Activated T-cell treated with anti-CD3 and anti-CD28 coated beads, Interleukin-2, amount 50 U/mL, for 72 hours (primary cell): ENCODE measurements at places on chromosomes 12 and 14.

- peak overlapping the region; percentile 13 for H3K27ac ChIP-seq
- DNase-seq, result no peak
- H3K36me3 ChIP-seq, result peaks cover 13% of the 10 kb centered on the region
These were observed 83.4 kb downstream of the HECTD1 start for GRCh38 chr14:31124197-31124596.

DNA sequence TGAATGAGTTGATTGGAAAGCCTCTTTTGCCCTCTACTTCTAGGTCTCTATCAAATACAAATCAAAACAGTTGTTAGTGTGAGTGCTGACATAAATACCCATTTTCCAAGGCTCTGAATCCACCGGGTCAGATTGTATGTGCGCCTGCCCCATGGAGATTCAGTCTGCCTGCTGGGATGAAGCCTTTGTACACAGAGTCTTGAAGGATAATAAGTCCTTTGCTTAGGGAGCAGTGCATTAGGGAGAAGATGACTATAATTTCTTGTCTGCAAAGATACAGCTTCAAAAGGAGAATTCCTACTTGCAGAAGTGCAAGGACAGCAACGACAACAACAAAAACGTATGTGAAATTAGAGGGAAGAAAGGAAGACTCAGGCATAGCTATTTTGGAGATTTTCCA is 90.3 kb upstream of the VRK1 start:
- no peak overlapping the region for H3K27ac ChIP-seq
- peaks cover 18% of the 10 kb centered on the region for H3K27me3 ChIP-seq
- no peaks in the 10 kb centered on the region for H3K36me3 ChIP-seq
- no peak overlapping the region for H3K4me3 ChIP-seq
- no peaks in the 10 kb centered on the region for H3K4me1 ChIP-seq
- no peak for DNase-seq

DNA sequence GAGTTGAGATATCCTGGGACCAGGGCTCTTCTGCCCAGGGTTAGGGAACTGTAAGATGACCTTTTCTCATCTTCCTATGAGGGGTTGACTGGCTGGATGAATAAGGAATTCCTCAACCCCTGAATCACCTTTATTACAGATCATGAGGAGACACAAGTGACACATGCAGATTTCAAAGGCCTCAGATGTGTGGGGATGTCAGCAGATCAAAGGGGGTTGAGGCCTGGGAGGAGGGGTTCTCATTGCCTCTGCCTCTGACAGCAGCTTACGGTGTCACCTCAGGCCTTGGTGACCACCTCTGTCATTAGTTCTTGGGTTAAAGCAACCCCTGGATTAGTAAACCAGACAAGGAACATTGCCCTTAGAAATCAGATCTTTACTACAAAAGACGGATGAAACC is 2.1 kb upstream of the KRT72 start:
- H3K27ac ChIP-seq, result no peak overlapping the region
- no peaks in the 10 kb centered on the region for H3K36me3 ChIP-seq
- H3K4me3 ChIP-seq, result no peak overlapping the region
- H3K27me3 ChIP-seq, result peaks cover 7% of the 10 kb centered on the region
- no peak for DNase-seq
- peaks cover 54% of the 10 kb centered on the region for H3K4me1 ChIP-seq

DNA sequence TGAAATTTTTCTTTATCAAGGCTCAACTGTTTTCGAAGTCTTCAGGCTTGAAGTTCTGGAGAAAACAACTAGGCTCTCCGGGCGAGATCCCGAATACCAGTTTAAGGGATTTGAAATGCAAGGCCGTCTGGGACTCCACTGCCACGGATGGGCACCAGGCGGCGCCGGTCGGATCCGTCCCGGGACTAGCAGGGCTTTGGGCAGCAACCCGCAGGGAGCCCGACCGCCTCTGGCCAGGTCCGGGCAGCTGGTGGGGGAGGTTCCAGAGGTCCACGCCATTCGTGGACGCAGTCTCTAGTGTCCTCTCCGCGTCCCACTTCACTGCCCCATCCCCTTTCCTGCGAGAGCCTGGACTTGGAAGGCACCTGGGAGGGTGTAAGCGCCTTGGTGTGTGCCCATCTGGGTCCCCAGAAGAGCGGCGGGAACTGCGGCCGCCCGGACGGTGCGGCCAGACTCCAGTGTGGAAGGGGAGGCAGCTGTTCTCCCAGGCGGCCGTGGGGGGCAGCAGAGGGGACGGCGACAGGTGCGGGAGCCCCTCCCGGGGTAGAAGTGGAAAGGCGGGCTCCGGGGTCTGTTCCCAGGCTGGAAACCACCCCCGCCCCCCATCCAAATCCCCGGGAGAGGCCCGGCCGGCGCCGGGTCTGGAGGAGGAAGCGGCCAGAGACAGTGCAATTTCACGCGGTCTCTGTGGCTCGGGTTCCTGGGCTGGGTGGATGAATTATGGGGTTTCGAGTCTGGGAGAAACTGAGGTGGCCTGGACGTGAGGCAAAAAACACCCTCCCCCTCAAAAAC is 838 bp upstream of the ERBB3 start:
- H3K4me1 ChIP-seq, result peaks cover 4% of the 10 kb centered on the region
- H3K4me3 ChIP-seq, result peak overlapping the region; percentile 82
- no peaks in the 10 kb centered on the region for H3K36me3 ChIP-seq
- H3K27ac ChIP-seq, result no peak overlapping the region
- H3K27me3 ChIP-seq, result peaks cover 19% of the 10 kb centered on the region
- peak; percentile 63 for DNase-seq

DNA sequence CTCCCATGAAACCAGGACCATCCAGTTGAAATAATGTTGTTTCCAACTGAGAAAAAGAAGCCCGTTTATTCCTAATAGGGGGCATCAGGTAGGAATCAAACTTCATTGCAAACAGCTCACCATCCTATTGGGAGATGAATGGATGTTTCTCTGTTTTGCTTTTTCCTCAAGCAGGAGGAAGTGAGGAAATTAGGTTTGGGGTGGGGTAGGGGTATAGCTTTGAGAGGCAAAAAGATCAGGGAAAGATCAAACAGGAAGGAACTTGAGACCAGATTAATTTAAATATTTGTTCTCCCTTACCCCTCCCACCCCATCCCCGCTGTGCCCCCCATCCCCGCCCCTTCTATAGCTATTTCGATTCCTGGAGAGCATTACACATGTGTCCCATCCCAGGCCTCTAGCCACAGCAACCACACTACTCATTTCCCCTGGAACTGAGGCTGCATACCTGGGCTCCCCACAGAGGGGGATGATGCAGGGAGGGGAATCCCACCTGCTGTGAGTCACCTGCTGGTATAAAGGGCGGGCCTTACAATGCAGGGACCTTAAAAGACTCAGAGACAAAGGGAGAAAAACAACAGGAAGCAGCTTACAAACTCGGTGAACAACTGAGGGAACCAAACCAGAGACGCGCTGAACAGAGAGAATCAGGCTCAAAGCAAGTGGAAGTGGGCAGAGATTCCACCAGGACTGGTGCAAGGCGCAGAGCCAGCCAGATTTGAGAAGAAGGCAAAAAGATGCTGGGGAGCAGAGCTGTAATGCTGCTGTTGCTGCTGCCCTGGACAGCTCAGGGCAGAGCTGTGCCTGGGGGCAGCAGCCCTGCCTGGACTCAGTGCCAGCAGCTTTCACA is at the start of gene IL23A:
IL23A (plus strand) TSS at position 577 of the 850 bp plus-strand sequence; CDS start at position 738, 161 bp downstream.
- peaks cover 60% of the 10 kb centered on the region for H3K4me1 ChIP-seq
- no peaks in the 10 kb centered on the region for H3K27me3 ChIP-seq
- DNase-seq, result peak; percentile 89
- peak within 1 kb of the TSS; percentile 80 for H3K4me3 ChIP-seq
- H3K36me3 ChIP-seq, result peaks cover 4% of the 10 kb centered on the region

GRCh38 chr14:73234029-73234428 is 3.3 kb upstream of the PAPLN start:
- peaks cover 56% of the 10 kb centered on the region for H3K27me3 ChIP-seq
- H3K36me3 ChIP-seq, result peaks cover 4% of the 10 kb centered on the region
- H3K4me1 ChIP-seq, result peaks cover 22% of the 10 kb centered on the region
- no peak overlapping the region for H3K27ac ChIP-seq

DNA sequence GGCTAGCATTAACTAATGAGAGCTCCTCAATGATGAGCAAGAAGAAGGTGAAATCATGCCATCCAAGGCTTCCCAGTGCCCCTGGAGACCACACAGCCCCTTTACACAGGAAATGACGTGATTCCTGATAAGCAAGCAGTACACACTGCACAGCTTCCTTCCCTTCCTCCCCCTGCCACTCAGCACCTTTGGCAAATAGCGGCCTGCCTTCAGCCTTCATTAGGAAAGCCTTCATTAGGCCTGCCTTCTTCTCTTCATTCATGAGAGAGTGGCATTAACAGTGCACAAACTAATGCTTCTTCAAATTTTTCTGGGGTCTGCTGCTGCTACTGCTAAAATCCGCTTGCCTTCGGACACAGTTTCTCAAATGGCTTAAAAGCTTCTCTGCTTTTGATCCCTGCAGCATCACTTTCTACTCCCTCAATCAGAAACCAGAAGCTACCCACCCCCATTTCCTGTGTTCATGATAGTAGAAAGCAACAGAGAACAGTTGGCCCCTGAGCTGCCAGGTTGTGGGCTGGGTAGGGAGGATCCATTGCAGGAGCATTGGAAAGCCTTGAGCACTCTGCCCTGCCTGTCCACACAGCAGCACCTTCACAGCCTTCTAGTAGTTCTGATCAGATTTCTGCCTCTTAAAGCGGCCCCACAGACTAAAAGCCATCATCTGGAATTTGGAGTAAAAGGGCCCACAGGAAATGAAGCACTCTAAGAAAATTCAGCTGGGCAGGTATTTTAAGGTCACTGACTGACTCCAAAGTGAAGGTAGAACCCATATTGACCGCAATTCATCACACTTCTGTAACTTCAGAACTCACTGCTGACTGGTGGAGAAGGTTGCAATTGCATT is 103.8 kb upstream of the ETV6 start:
- H3K27me3 ChIP-seq, result no peaks in the 10 kb centered on the region
- H3K27ac ChIP-seq, result peak overlapping the region; percentile 45
- peak; percentile 38 for DNase-seq
- no peaks in the 10 kb centered on the region for H3K36me3 ChIP-seq
- H3K4me3 ChIP-seq, result peak overlapping the region; percentile 77
- peaks cover 41% of the 10 kb centered on the region for H3K4me1 ChIP-seq

- H3K4me1 ChIP-seq, result no peaks in the 10 kb centered on the region
- DNase-seq, result no peak
- no peaks in the 10 kb centered on the region for H3K27me3 ChIP-seq
- peak overlapping the region; percentile 3 for H3K27ac ChIP-seq
- no peaks in the 10 kb centered on the region for H3K36me3 ChIP-seq
These were observed 34.0 kb downstream of the ALG10B start for GRCh38 chr12:38350342-38351174.

GRCh38 chr12:42237853-42238239 is 202 bp downstream of the YAF2 start:
- H3K4me1 ChIP-seq, result peaks cover 54% of the 10 kb centered on the region
- H3K27me3 ChIP-seq, result no peaks in the 10 kb centered on the region
- DNase-seq, result no peak
- H3K27ac ChIP-seq, result peak overlapping the region; percentile 82

- H3K4me3 ChIP-seq, result peak overlapping the region; percentile 56
- DNase-seq, result peak; percentile 28
- no peak overlapping the region for H3K27ac ChIP-seq
- no peaks in the 10 kb centered on the region for H3K36me3 ChIP-seq
- H3K4me1 ChIP-seq, result peaks cover 7% of the 10 kb centered on the region
These were observed 21.0 kb downstream of the CFL2 start for GRCh38 chr14:34693228-34693939.

- no peak overlapping the region for H3K27ac ChIP-seq
- peaks cover 6% of the 10 kb centered on the region for H3K4me1 ChIP-seq
- H3K4me3 ChIP-seq, result no peak overlapping the region
- H3K27me3 ChIP-seq, result no peaks in the 10 kb centered on the region
These were observed 100.5 kb downstream of the ZNF664 start for GRCh38 chr12:124073356-124074035.

DNA sequence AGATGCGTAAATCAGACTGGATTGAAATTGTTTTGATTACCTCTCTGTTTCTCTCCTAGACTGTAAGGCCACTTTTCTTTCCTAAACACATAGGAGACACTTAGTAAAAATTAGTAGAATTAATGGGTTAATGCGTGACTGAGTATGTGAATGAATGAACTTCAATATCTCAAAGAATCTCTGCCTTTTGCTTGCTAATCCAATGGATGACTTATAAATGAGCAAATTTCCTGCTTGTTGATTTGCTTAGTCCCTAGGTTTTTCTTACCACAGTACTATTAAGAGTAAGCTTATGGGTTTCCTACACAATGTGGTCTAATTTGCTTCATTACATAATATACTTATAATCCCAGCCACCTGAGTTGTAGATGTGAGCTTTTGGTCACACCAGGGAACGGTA is 164.1 kb downstream of the SRGAP1 start:
- no peak overlapping the region for H3K4me3 ChIP-seq
- no peaks in the 10 kb centered on the region for H3K4me1 ChIP-seq
- H3K36me3 ChIP-seq, result no peaks in the 10 kb centered on the region
- DNase-seq, result no peak
- no peaks in the 10 kb centered on the region for H3K27me3 ChIP-seq

- H3K27me3 ChIP-seq, result peaks cover 10% of the 10 kb centered on the region
- no peak overlapping the region for H3K27ac ChIP-seq
- no peak overlapping the region for H3K4me3 ChIP-seq
- peaks cover 8% of the 10 kb centered on the region for H3K4me1 ChIP-seq
These were observed 12.5 kb upstream of the MARK3 start for GRCh38 chr14:103372552-103373304.

GRCh38 chr14:61927520-61927919 is 165.3 kb downstream of the SNAPC1 start:
- H3K27ac ChIP-seq, result no peak overlapping the region
- no peaks in the 10 kb centered on the region for H3K4me1 ChIP-seq
- DNase-seq, result no peak
- H3K27me3 ChIP-seq, result peaks cover 42% of the 10 kb centered on the region
- H3K4me3 ChIP-seq, result no peak overlapping the region

DNA sequence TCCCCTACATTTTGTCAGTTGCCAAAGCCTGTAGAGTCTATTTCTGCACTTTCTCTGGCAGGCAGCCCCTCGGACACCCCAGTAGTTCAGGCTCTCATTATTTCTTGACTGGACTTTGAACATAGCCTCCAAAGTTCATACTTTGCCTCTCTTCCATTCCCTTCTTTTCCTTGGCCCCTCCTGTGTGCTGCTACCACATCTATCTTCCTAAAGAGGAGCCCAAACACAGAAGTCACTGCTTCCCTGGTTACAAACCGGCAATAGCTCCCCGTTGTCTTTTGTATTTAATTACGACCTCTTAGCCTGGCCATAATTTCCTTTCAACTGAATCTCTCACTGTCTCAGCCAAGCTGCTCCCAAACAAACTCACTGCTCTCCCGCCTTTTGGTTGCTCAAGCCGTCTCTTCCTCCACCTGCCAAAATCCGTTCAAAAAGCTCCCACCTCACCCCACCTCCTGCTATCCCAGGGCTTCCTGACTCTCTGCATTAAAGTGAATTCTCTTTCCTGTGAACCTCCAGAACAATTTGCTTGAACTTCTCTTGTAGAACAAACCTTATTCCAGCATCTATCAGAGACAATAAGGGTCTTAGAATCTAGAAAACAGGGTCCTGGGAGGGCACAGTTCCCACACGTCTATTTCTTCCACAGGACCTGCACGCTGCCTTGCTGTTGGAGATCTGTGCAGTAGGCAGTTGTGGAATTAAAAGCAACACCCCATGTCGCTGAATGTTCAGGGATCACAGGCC is 46.9 kb downstream of the PRMT8 start:
- H3K36me3 ChIP-seq, result no peaks in the 10 kb centered on the region
- H3K27me3 ChIP-seq, result no peaks in the 10 kb centered on the region
- H3K4me1 ChIP-seq, result no peaks in the 10 kb centered on the region
- H3K4me3 ChIP-seq, result no peak overlapping the region
- H3K27ac ChIP-seq, result no peak overlapping the region
